ENCODE measurements at places on chromosomes 2 and 18. TPM values are rescaled to one million over a fixed set of nuclear protein-coding genes. Genes with fewer than 3 reads are reported as not detected.
A peak's percentile ranks its signal among the peaks of the same experiment; 100 is the strongest.

- H3K27ac ChIP-seq, result no peak overlapping the region
- H3K36me3 ChIP-seq, result no peaks in the 10 kb centered on the region
- no peaks in the 10 kb centered on the region for H3K4me1 ChIP-seq
Measured at GRCh38 chr2:220410296-220410695, 782.9 kb downstream of the SLC4A3 start.

DNA sequence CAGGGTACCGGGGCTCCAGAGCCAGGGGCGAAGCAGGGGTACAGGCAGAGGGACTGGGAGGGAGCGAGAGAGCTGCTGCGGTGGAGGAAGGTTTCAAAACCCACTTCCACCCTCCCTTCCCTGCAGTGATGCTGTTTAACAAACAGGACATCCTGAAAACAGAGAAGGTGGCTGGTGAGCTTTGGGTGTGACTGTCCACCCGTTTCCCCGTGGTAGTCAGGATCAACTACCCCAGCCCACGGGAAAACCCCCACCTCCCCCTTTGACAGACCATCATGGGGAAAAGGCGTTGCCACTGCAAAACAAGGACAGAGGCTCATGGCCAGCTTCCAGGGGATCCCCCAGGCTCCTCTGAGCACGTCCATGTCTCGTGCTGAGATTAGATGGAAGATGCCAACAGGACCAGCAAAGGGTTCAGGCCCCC, 12.9 kb downstream of the TMEM185B start:
- no peaks in the 10 kb centered on the region for H3K4me1 ChIP-seq
- no peak overlapping the region for H3K4me3 ChIP-seq
- no peaks in the 10 kb centered on the region for H3K27me3 ChIP-seq
- no peak for DNase-seq
- H3K27ac ChIP-seq, result no peak overlapping the region

DNA sequence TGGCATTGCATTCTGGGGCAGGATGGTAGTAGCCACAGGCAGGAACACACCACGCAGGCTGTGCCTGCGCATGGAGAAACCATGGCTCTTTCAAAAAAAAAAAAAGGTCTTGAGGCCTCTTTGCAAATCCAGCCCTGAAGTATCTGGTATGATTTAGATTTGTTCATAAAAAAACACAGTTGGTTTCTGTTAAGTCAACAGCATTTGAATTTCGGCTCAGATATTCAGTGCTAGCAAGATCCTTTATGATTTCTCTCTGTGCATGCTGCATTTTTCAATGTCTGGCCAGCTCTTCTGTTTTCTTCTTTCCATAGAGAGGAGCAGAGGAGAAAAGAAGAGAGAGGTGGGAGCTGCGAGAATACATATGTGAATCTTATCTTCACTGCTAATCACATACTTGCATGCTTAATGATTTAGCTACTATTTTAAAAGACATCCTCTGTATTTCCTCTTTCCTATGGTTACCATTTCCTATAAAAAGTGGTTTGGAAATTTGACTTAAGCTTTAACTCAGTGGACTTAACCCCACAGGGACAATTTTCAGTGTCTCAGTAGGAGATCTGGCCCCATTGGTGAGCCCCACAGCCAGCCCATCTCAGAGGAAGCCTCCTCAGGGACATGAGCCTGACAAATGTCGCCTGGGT, 214.3 kb upstream of the APCDD1 start:
- peaks cover 12% of the 10 kb centered on the region for H3K4me1 ChIP-seq
- H3K27me3 ChIP-seq, result no peaks in the 10 kb centered on the region
- no peak overlapping the region for H3K4me3 ChIP-seq
- H3K36me3 ChIP-seq, result no peaks in the 10 kb centered on the region

DNA sequence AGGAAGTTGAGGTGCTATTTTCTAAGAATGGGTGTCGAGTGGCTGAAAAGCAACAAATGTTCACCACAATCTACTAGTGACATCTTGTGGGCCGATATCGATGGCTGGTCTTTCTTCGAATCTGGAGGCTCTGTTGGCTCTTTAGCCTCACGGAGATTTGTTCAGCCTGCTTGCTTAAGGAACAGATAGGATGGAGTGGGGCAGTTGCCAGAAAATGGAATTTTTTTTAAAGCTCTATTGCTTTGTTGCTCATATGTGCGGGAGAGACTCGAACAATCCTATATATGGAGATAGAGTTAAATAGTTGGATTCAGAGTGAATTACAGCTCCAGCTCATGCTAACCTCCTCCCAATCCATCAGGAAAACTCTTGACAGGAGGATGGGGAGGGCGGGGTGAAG, 70.9 kb upstream of the LYPD6B start:
- H3K4me3 ChIP-seq, result no peak overlapping the region
- H3K27ac ChIP-seq, result no peak overlapping the region
- no peaks in the 10 kb centered on the region for H3K4me1 ChIP-seq
- no peak for DNase-seq

The TMBIM1 gene
- 168 TPM for total RNA-seq

- H3K4me3 ChIP-seq, result no peak overlapping the region
- H3K27ac ChIP-seq, result peak overlapping the region; percentile 61
- no peaks in the 10 kb centered on the region for H3K4me1 ChIP-seq
- DNase-seq, result peak; percentile 45
Measured at GRCh38 chr18:79947881-79948610, 3.4 kb downstream of the SLC66A2 start.

DNA sequence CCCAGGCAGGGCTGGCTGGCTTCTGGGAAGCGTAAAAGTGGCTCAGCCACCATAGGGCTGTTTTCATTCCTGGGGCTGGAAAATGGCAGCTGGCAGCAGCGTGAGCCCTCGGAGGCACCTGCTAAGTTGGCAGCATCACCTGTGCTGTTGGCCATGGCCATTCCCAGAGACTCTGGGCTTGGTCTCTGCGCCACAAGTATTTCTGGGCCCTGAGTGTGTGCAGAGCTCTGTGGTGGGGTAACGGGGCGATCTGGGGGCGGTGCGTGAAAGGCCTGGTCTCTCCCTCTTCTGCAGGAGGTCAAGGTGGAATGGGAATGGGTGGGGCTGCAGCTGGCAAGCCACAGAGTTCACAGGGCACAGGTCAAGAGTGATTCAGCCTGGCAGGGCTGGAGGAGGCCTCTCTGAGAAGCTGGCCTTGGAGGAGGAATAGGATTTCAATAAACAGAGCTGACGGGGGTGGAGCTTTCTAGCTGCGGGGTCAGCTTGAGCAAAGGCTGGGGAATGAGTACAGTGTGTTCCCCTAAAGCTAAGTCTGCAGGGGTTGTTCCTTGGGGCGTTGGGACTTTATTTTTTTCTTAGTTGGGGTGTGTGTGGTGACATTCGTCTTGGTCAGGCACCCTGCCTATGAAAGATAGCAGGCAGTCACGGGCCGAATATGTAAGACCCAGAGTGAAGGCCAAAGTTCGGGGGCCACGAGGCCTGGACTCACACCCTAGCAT, 10.3 kb upstream of the NTSR2 start:
- no peak overlapping the region for H3K27ac ChIP-seq
- no peaks in the 10 kb centered on the region for H3K4me1 ChIP-seq
- H3K36me3 ChIP-seq, result no peaks in the 10 kb centered on the region

The TEX44 gene
- not detected for total RNA-seq

- H3K27ac ChIP-seq, result no peak overlapping the region
- no peaks in the 10 kb centered on the region for H3K4me1 ChIP-seq
- H3K4me3 ChIP-seq, result no peak overlapping the region
Measured at GRCh38 chr2:40072442-40073232, 293.6 kb upstream of the THUMPD2 start.

DNA sequence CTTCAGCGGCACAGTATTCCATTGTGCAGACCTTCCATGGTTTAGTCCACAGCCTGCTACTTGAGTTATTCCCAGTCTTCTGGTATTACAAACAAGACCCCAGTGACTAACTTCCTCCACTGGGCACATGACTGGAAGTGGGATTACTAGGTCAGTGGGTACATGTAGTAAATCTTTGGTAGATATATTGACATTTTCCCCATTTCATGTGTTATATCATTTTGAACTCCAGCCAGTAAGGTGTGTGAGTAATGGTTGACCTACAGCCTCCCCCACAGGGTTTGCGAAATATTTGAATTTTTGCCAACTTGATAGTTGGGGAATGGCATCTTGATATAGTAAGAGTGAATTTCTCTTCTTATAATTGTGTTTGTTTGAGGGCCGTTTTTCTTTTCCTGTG, 58.8 kb downstream of the RNF144A start:
- H3K36me3 ChIP-seq, result no peaks in the 10 kb centered on the region
- no peak overlapping the region for H3K4me3 ChIP-seq
- peaks cover 4% of the 10 kb centered on the region for H3K4me1 ChIP-seq

- H3K36me3 ChIP-seq, result no peaks in the 10 kb centered on the region
- no peak overlapping the region for H3K4me3 ChIP-seq
- H3K4me1 ChIP-seq, result no peaks in the 10 kb centered on the region
- DNase-seq, result no peak
- H3K27ac ChIP-seq, result no peak overlapping the region
- H3K27me3 ChIP-seq, result no peaks in the 10 kb centered on the region
Measured at GRCh38 chr2:15120631-15121030, 440.5 kb downstream of the NBAS start.

DNA sequence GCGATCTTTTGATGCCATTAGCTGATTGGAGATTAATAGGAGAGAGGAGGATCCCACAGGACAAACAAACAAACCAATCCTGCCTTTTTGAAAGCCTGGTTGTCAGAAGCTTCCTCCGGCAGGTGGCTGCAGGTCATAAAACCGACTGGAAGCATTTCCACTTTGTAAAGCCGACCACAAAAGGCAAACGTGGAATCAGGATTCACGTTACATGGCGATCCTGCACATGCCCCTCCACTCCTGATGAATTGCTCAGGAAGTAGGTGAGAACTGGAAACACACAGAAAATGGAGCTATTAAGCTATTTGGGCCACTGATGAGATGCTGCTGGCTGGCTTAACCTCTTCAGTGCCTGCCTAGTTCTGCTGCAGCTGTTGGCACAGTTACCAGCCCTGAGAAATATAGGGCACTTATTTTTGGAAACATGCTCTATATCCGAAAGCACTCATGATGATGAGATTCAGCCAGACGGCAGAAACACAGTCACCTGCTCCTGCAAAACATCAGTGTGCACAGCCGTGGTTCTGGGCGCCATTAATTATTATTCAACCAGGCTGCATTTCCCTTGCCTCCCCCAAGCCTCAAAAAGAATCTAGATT, 110.3 kb upstream of the ST6GAL2 start:
- H3K27me3 ChIP-seq, result no peaks in the 10 kb centered on the region
- H3K27ac ChIP-seq, result no peak overlapping the region
- H3K4me3 ChIP-seq, result no peak overlapping the region
- DNase-seq, result no peak
- H3K36me3 ChIP-seq, result no peaks in the 10 kb centered on the region
- H3K4me1 ChIP-seq, result no peaks in the 10 kb centered on the region

The STARD6 gene
- not detected for total RNA-seq

GRCh38 chr2:16537347-16537746, 128.3 kb downstream of the CYRIA start:
- H3K27me3 ChIP-seq, result no peaks in the 10 kb centered on the region
- no peak for DNase-seq
- H3K36me3 ChIP-seq, result no peaks in the 10 kb centered on the region
- H3K4me1 ChIP-seq, result no peaks in the 10 kb centered on the region
- H3K27ac ChIP-seq, result no peak overlapping the region

- peak overlapping the region; percentile 11 for H3K27ac ChIP-seq
- no peaks in the 10 kb centered on the region for H3K36me3 ChIP-seq
- peak overlapping the region; percentile 49 for H3K4me3 ChIP-seq
- peaks cover 5% of the 10 kb centered on the region for H3K4me1 ChIP-seq
- no peaks in the 10 kb centered on the region for H3K27me3 ChIP-seq
Measured at GRCh38 chr18:35526495-35527059, 28.8 kb upstream of the INO80C start.

The NFE2L2 gene
- 63.8 TPM for total RNA-seq

DNA sequence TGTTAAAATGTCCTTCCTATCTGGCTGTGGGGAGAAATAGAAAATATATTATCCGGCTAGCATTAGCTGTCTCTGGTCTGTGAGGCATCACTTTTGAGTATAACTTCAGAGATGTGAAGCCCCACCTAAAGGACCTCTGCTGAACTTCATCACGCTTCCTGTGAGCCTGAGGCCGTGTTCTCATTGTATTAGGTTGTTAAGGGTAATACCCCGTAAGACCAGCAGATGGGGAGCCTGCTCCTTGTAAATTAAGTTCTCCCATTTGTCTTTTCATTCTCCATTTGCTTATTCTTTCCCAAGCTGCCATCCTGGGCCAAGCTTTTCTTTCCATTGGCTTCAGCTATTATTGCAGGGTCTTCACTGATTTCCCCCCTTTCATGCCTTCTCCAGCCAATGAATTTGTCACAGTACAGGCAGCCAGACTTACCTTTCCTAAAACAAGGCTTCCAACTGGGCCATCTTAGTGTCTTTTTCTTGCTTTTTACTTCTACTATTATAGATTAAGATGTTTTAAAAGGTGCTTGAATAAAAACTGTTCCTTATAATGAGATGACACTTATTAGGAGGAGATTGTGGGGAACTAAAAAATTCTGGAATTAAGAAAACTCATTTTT, 12.4 kb downstream of the NIF3L1 start:
- H3K27ac ChIP-seq, result no peak overlapping the region
- H3K36me3 ChIP-seq, result peaks cover 7% of the 10 kb centered on the region
- no peaks in the 10 kb centered on the region for H3K4me1 ChIP-seq
- DNase-seq, result peak; percentile 54
- H3K4me3 ChIP-seq, result no peak overlapping the region

- no peaks in the 10 kb centered on the region for H3K36me3 ChIP-seq
- no peak overlapping the region for H3K27ac ChIP-seq
- DNase-seq, result no peak
- H3K27me3 ChIP-seq, result no peaks in the 10 kb centered on the region
- H3K4me1 ChIP-seq, result no peaks in the 10 kb centered on the region
Measured at GRCh38 chr2:225207043-225207442, 164.8 kb upstream of the DOCK10 start.

The PLGLB2 gene
- 2.7 TPM for total RNA-seq

GRCh38 chr2:148552675-148553331, 91.7 kb upstream of the EPC2 start:
- H3K4me3 ChIP-seq, result peak overlapping the region; percentile 60
- no peaks in the 10 kb centered on the region for H3K36me3 ChIP-seq
- H3K27ac ChIP-seq, result no peak overlapping the region
- no peaks in the 10 kb centered on the region for H3K4me1 ChIP-seq
- no peaks in the 10 kb centered on the region for H3K27me3 ChIP-seq

DNA sequence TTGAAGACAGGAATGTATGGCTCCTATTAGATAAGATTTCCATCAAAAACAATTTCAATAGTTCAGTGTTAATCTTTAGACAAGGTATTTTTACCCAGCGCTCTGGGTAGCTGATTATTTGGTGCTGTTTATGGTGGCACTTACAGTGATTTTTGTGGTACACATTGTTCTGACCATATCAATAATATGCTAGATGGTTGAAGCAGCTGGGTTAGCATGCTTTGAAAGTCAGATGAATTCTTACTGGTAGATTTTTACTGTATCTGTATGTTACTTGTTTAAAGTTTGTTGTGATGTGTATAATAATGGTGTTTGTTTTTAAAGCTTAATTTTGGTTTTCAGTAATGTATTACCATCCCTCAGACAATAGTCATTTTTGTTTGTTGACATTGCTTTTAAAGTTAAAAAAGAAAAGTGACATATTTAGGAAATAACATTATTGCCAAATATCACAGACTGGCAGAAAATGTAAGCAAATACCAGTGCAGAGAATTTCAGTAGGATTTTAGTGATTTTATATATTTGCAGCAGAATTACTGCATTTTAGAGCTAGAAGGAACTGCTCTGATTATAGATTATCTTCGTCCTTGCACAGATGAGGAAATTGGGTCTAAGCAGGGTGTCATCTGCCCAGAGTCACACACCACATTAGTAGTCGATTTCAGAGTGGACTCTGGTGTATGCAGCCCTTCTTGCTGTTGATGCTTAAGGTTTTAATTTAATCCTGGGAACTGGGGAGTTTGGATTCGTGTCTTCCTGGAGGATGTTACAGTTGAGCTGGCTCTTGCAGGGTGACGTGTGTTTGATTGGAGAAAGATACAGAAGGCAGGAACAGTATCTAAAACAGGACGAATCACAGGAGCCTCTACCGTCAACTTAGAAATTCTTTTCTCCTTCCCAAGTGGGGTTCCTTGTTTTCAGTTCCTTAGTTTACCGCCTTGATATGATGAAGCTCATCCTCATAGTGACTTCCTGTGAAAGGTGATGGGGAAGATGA, 6.6 kb downstream of the SOCS6 start:
- no peak overlapping the region for H3K27ac ChIP-seq
- peaks cover 7% of the 10 kb centered on the region for H3K4me1 ChIP-seq
- DNase-seq, result no peak
- no peaks in the 10 kb centered on the region for H3K36me3 ChIP-seq

Measured in breast epithelium (tissue), 4 donors.